Mesendoderm (in vitro differentiated cells): ENCODE measurements at places on chromosomes 11 and 22.

GRCh38 chr11:16184588-16184987 lies 171.8 kb downstream of the SOX6 start:
- peak; percentile 38 for DNase-seq

DNA sequence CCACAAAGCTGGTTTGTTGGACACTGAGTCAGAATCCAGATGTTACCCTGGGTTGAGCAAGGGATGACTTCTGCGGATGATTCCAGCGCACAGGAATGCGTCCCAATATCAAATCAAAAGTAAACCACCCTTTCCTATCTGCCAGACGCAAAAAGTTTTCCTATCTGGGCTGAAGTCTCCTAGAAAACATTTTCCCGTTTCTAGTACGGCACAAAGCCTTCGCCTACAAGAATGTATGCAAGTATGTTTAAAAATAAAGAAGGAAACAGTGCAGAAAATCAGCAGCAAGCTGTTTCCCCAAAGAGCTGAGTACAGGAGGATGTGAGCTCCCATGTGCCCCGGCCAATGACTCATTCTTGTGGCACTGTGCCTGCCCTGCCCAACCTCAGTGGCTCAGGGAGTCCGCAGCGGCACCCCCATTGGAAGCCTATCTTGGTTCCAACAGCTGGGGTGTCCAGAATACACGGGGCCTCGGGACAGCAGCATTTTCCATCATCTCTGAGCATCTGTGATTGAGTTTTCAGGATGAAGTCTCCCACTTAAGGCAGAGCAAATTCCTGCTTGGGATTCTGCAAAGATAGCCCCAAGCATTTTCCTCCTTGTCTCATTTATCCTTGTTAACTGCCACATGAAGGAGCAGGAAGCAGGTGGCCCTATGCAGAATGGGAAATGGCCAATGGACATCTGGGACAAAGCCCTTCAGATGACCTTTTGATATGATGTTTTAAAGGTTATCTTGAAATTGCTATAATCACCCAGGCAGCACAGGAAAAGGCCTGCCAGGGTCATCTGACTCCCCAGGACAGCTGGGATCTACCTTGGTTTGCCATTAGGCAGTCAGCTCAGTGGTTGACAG lies 17.5 kb downstream of the KCNJ5 start:
- no peak for DNase-seq

DNA sequence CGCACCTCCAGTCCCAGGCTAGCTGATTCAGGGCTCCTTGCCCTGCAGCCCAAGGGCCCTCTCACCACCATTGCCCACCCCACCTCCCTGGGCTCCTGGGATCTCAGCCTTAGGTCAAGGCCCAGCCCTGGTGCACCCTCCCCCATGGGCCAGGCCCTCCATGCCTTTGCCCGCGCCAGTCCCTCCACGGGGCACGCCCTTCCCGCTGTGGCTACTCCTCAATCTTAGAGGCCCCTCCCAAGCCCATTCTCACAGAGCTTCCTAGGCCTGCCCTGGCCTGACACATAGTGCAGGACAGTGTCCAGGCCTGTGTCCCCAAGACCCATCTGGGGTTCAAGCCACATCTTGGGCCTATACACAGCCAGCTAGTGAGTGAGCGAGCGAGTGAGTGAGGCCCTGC lies 6.9 kb downstream of the GP1BB start:
- no peak for DNase-seq

- peak; percentile 12 for DNase-seq
Observed at GRCh38 chr11:91946397-91946951, 278.1 kb upstream of the FAT3 start.

GRCh38 chr11:22797047-22797446 lies 32.6 kb downstream of the SVIP start:
- DNase-seq: no peak

GRCh38 chr11:92053216-92053615 lies 171.4 kb upstream of the FAT3 start:
- DNase-seq: no peak

- DNase-seq: no peak
Observed at GRCh38 chr22:25062386-25063085, 110.0 kb downstream of the KIAA1671 start.

DNA sequence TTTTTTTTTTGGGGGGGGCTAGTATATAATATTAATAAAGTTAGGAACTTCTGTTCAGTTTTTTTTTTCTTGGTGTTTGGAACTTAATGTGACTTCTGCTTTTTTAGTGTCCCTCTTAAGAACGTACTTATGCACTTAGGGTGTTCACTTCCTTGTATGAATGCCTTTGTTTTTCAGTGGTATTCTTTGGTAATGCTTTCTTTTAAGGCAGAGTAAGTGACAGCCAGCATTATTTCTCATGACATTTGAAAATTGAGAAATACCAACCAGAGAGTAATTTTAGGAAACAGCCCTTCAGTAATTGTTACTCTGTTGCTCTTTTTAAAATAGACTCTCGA lies 2.4 kb downstream of the GRK3 start:
- DNase-seq: no peak

DNA sequence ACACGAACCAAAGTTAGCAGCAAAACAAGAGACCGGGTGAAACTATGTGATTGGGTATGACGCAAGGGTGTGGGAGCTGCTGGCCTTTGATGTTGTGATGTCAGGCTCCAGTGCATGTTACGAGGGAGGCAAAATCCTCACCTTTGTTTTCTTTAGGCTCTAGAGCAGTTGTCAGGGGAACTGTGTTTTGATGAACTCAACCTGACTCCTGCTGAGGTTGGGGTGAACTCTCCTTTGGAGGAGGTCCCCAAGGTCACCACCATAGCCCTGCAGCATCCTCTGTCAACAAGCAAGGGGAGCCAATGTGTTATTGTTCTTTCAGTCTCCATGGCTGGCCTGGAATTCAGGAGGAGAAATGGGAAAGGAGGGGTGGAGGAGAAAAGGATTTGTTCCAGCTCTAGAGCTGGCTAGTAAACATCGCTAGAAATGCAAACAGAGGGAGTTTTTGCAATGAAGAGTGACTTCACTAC lies 33.8 kb downstream of the RASSF10 start:
- DNase-seq: peak; percentile 35

- no peak for DNase-seq
Observed at GRCh38 chr11:69159150-69159852, 3.6 kb downstream of the SMIM38 start.

- no peak for DNase-seq
Observed at GRCh38 chr22:25070956-25071355, 118.4 kb downstream of the KIAA1671 start.

DNA sequence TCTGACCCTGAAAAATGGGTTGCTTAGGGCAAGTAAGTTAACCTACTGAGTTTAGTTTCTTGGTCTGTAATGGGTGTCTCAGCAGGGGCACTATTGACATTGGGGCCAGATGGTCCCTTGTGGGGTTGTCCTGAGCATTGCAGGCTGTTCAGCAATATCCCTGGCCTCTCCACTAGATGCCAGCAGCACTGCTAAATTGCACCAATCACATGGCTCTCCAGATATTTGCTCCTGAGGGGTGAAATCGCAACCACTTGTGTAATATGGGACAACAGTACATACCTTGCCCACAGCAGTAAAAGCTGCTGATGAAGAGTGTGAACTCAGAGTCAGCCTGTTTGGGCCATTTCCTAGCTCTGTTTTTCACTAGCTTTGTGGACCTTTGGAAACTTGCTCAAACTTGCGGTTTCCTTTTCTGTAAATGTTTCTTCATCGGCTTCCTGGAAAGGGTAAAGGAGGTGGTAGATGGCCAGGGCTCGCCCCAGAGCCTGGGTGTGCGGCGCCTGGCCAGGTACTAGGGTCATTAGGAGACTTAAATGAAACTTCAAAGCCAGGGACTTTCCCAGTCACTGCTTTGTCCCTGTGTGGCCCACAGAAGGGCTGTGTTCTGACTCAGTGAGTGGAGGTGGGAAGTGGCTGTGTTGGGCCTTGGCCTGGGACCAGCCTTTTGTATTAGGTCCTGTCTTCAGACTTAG lies 13.0 kb downstream of the NCF4 start:
- DNase-seq: peak; percentile 80

DNA sequence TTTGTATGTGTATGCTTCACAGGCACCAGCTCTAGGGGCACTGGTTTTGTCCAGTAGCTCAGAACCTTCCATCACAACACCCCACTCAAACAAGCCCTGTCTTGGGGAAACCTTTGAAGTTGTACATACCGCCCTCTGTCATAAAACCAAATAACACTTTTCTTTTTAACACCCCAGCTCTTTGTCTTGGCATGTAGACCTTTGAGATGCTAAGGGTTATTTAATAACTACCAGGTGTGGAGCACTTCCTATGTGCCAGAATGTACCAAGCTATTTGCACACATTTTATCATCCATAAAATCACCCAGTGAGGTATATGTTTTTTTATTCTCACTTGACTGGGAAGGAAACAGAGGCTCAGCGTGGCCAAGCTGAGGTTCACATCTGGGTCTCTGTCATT lies 50.6 kb downstream of the CYB5R2 start:
- DNase-seq: no peak

- DNase-seq: no peak
Observed at GRCh38 chr11:126394036-126394435, 38.5 kb downstream of the ST3GAL4 start.

GRCh38 chr11:127972816-127973215 lies 614.5 kb downstream of the ETS1 start:
- DNase-seq: no peak

- no peak for DNase-seq
Observed at GRCh38 chr11:124753205-124753604, 1.1 kb upstream of the VSIG2 start.

GRCh38 chr11:93623920-93624319 lies 37.6 kb upstream of the CEP295 start:
- no peak for DNase-seq

DNA sequence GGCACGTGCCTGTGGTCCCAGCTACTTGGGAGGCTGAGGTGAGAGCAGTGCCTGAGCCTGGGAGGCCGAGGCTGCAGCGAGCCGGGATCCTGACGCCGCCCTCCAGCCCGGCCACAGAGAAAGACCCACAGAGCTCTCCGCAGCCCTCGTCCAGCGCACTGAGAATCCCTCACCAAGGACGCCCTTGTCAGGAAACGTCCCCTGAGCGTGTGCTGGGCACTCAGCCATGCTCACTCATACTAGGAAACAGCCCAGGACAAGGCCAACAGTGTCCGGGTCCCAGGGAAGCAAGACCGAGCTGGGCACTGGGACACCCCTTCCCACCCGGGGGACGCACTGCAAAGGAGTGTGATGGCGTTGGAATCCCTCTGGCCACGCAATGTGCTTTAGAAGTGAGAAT lies 14.5 kb downstream of the DEAF1 start:
- DNase-seq: no peak

DNA sequence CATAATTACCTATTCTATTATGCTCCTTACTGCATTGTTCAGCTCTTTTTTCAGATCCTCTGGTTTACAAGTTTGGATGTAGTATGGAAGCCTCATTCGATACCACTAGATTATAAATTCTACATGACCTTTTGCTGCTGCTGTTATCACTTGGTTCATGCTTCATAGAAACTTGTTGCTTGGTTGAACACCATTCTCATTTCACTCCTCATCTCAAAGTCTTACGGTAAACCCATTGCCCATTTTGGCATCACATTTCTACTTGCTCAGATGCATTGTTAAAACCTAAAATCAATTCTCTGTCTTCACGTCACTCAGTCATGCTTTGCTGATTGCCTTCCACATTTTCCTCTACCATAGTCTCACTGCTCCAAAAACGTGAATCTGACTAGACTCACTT lies 155.5 kb upstream of the DDI1 start:
- DNase-seq: no peak

- DNase-seq: peak; percentile 27
Observed at GRCh38 chr11:33320016-33320813, 63.0 kb downstream of the HIPK3 start.

- no peak for DNase-seq
Observed at GRCh38 chr11:3050386-3051195, 6.6 kb downstream of the CARS1 start.

- peak; percentile 22 for DNase-seq
Observed at GRCh38 chr11:44729713-44730112, 3.0 kb downstream of the TSPAN18 start.

DNA sequence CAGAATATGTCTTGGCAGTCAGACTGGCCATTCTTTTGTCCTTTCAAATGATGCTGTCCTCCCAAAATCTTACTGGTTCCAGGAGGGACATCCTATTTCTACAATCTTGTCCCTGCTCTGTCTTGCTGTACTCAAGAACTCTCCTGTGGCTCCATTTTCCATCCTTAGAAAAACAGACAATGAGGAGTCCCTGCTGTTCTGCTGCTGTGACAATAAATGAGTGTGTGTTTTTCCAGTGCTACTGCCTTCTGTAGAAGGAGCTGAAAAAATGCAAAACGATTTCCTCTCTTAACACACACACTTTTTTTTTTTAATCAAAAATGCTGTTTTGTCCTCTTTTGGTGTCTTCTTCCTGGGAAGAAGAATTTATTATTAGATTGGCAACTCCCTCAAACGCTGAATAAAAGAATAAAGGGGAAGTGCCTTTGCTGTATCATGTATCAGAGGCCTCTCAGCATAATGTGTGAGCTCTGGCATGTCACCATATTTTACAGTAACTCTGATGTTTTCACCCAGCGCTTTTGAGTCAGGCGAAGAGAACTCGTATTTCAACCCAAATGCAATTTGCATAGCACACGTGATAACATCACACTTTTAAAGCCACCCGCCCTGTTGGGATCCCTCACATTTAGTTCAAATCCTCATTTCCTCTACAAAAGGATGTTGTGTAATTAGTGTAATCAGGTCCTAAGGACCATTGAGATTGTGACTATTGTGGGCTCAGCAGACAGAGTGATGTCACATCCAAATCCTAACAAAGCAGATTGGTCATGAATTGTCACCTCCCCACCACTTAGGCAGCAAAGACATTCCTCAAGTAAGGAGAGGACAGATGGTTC lies 496.0 kb upstream of the LARGE1 start:
- peak; percentile 95 for DNase-seq

DNA sequence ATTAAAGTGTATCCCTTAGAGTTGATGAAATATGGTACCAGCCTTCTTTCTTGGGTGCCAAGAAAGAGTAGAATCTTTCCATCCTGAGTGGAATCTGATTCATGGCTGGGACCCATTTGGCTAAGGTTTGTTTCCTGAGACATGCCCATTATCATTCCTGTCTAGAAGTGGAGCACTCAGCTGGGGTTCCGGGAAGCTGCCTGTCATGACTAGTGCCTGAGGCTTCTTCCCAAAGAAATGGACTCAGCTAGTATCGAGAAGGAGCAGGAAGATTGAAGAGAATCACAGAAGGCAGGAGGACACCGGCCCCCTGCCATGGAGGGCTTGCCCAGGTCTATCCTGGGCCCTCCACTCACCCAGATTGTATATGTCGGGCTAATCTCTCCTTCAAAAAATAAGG lies 57.6 kb downstream of the KREMEN1 start:
- no peak for DNase-seq
